Sigmoid colon (tissue), 7 donors: ENCODE measurements at places on chromosomes 12 and 14.

DNA sequence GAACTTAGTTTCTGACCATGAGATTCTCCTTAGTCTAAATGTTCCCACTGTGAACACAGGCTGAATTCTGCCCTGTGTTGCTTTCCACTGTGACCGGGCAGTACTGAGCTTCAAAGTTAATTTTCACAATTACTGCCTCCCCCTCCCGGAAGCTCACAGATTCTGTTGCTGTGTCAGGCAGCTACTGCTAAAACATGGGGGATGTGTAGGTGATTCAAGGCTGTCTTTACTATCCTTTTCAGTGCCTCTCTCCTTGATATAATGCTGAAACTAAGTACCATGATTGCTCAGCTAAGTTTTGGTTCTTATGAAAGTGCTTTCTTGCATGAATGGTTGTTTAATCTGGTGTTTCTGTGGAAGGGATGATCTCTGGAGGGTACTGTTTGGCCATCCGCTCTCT lies 428.3 kb upstream of the NOVA1 start:
- DNase-seq: no peak

DNA sequence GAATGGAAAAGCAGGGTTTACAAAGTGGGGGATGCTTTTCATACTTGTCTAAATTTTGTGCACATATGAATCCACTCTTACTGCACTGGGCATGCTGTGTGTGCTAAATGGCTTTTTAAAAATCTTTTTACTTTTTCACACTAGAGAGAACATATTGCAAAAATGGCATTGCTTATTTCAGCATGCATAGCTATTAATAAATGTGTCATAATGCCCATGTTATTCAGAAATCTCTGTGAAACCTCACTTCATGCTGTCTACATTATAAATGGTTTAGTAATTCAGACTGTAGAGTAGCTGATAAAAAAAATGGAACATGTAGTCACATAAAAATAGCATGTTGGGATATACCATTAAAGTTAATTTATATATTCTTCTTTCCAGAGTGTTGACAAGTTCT lies 593.8 kb downstream of the RPL10L start:
- DNase-seq: no peak

GRCh38 chr12:53454707-53455106 lies 2.8 kb downstream of the PCBP2 start:
- DNase-seq: no peak

GRCh38 chr12:112191840-112192321 lies 66.5 kb downstream of the TRAFD1 start:
- DNase-seq: no peak
